H54 (cell line): ENCODE measurements at places on chromosomes 2 and 18.

DNA sequence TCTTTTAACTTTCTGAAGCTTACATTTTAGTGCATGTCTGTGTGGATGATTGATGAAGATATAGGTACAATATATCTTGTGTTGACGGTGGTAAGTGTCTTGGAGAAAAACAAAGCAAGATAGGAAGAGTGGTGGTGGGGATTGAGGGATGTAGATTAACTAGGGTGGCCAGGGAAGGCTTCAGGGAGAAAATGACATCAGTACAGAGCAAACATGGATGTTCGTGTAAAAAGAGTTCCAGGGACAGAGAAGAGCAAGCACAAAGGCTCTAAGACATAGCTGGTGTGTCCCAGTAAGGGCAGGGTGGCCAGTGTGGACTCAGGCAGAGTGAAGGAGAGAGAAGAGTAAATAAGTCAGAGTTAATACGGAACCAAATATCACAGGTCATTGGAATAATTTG is 2.7 kb upstream of the CERS6 start:
- no peak for DNase-seq

GRCh38 chr18:21896732-21897336 is 156.2 kb downstream of the MIB1 start:
- no peak for DNase-seq

GRCh38 chr2:182941121-182941722 is 74.8 kb upstream of the FRZB start:
- DNase-seq = no peak

- no peak for DNase-seq
These were observed 113.2 kb downstream of the MRO start for GRCh38 chr18:50706651-50707050.

GRCh38 chr2:241540401-241540770 is 18.2 kb upstream of the BOK start:
- no peak for DNase-seq

GRCh38 chr2:37377187-37377532 is 32.7 kb downstream of the QPCT start:
- no peak for DNase-seq
